Fibroblast of gingiva (primary cell): ENCODE measurements at places on chromosomes 6 and 20.

DNA sequence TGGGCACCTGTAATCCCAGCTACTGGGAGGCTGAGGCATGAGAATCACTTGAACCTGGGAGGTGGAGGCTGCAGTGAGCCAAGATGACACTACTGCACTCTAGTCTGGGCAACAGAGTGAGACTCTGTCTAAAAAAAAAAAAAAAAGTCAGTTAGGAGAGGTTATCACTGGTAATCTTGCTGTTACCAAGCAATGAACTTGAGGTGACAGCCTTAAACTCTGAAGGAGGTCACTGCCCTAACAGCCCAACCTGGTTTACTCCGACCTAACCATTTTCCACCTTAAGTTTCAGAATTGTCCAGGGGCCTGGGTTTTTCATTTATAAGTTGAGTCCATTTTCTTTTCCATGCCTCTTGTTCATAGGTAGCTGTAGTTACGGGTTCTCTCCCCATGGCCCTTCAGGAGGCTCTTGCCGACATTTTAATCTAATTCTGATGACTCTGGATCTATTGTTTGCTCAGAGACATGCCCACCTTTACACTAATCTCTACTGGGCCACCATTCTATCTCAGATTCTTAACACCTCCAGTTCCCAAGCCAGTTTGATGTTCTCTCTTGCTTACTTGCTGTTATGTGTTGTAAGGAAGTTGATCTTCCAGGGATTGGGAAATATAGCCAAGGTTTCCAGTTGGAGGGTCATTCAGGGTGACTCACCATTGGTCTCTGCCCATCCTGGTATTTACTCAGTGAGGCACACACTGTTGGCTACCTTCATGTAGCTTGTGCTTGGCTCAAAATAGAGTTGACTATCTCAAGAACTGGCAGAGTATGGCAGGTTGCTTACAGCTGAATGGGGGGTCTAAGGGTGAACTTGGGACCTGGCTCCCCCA lies 29.1 kb downstream of the SHLD1 start:
- peak; percentile 75 for DNase-seq

- no peak for DNase-seq
These were observed 21.8 kb upstream of the LY86 start for GRCh38 chr6:6566766-6567165.

DNA sequence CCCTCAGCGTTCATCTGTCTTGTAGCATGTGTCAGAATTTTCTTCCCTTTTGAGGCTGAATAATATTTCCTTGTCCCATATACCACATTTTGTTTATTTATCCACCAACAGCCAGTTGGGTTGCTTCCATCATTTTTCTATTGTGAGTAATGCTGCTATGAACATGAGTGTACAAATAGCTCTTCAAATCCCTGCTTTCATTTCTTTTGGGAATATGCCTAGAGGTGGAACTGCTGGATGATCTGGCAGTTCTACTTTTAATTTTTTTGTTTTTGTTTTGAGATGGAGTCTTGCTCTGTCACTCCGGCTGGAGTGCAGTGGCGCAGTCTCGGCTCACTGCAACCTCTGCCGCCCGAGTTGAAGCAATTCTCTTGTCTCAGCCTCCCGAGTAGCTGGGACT lies 64.7 kb downstream of the SASH1 start:
- DNase-seq, result peak; percentile 97

DNA sequence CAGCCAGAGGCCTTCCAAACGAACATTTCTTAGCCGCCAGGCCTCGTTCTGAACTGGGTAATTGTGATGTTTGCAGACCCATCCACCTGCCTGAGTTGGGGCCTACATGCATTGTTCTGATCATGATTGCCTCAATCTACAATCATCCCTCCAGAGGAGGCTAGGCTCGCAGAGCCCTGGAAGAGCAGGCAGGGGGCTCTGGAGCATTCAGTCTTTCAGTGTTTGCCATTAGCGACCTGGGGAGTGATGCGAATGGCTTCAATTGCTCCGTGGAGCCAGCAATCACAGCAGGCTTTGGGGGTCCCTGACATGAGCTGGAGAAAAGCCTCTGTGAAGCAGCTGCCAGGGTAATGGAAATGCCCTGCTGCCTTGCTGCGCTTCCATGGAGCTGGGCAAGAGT lies 22.0 kb downstream of the SNAP25 start:
- no peak for DNase-seq

DNA sequence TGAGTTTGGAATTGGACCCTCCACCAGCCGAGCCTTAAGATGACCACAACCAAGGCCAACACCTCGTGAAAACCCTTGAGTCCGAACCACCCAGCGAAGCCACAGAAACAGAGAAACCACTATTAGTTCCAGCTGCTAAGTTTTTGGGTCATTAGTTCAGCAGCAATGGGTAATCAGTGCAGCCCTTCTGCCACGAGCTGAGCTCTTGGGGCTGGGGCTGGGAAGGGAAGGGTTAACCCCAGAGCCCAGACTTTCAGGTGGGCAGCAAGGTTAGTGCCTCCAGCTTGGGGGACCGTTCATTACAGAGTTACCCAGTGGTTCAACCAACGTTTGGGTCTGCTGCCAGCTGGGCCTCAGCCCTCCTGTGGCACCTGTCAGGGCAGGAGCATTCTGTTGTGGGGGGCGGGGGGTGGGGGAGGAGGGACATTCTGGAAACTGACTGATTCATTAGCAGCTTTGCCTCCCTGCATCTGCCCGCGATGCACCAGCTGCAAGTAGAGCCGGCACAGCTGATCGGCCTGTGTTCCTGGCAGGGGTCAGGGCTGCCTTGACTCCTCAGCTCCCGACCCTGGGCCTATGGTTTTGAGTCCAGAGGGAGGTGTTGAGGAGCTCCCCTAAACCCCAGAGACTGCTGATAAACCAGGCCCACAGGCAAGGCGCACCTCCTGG lies 52.7 kb downstream of the TGM2 start:
- no peak for DNase-seq

GRCh38 chr6:8993111-8993510 lies 557.8 kb upstream of the SLC35B3 start:
- DNase-seq, result no peak

DNA sequence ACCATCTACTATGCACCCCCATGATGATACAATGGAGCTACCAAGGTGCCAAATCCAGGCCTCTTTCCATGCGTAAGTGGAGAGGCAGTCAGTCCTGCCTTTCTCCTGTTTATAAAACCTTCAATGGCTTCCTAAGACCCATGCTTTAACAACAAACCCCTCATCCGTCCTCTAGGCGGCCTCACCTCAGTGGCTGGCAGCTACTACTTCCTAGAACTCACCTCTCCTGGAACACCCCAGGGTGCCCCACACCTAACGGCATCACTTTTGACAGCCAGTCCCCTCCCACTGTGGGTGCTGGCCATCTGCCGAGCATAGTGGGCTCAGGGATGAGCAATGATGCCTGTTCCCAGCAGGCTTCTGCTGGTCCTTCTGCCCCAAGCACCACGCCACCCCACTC lies 80.0 kb upstream of the TAB2 start:
- DNase-seq, result no peak

GRCh38 chr6:44820321-44820720 lies 432.8 kb downstream of the CDC5L start:
- no peak for DNase-seq

GRCh38 chr6:150494241-150494640 lies 105.4 kb upstream of the PLEKHG1 start:
- DNase-seq, result no peak

GRCh38 chr6:165821754-165822153 lies 158.7 kb upstream of the PDE10A start:
- no peak for DNase-seq

DNA sequence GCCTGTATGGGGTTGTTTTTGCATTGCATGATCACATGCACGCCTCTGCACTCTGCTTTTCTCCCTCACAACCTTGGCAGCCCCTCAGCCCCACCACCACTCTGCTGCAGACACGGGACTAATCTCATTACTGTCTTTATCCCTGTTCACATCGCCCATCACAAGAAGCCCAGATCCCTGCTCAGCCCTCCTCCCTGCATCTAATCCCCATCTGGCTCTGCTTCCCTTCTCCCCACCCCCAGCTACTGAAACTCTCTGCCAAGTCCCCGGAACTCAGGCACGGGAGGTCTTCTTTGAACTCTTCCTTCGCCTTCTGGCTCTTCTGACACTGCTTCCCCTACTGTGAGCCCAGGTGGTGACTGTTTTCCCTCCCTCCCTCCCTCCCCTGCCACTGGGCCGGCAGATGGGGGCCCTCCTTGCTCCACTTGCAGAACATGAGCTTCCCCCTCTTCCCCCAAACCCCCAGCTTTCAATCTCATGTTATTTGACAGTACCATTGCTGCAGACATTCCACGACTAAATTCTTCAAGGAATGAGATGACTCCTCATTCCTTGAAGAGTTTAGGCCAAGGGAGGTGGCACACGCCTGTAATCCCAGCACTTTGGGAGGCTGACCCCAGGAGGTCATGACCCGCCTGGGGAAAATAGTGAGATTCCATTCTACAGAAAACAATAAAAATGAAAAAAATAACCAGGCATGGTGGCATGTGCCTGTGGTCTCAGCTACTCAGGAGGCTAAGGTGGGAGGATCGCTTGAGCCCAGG lies 21.9 kb upstream of the TULP1 start:
- no peak for DNase-seq
